ENCODE measurements at places on chromosomes 12 and 14. TPM values are rescaled to one million over a fixed set of nuclear protein-coding genes. Genes with fewer than 3 reads are reported as not detected.

DNA sequence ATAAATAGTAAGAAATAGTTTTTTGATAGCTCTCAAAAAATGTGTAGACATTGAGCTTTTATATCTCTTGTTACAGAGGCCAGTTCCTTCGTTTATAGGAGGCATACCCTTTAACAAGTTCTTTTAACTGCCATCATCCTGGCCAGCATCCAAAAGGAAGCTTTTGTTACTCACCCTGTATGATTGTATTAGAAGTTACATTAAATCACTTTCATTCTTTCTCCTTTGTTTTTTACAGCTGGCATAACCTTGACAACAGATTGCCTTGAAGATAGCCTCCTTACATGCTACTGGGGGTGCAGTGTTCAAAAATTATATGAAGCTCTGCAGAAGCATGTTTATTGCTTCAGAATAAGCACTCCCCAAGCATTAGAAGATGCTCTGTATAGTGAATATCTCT is 20.1 kb downstream of the CGRRF1 start:
- peak; percentile 43 for DNase-seq

- DNase-seq: peak; percentile 96
These were observed 190.4 kb downstream of the PPM1H start for GRCh38 chr12:62744551-62744950.

MYO1H gene
- total RNA-seq: not detected

- DNase-seq: no peak
These were observed 27.6 kb downstream of the ETV6 start for GRCh38 chr12:11677093-11677492.

GRCh38 chr12:70812136-70812535 is 108.4 kb downstream of the PTPRR start:
- no peak for DNase-seq

DNA sequence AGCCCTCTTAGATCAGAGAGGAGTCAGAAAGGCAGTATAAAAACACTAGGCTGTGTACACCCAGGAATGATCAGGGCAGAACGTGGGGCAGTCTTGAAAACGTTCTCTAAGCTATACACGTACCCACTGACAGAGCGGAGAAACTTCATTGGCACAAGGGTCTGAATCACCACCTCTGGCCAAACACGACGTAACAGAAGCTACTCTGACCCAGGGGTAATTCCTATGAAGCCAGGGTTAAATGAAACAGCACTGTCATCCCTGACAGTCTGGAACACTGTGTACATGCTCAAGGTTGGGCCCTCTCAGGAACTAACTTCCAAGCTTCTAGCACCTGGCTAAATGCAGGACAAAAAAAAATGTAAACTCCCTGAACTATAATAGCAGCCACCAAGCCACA is 38.4 kb downstream of the PARP11 start:
- DNase-seq: no peak

DNA sequence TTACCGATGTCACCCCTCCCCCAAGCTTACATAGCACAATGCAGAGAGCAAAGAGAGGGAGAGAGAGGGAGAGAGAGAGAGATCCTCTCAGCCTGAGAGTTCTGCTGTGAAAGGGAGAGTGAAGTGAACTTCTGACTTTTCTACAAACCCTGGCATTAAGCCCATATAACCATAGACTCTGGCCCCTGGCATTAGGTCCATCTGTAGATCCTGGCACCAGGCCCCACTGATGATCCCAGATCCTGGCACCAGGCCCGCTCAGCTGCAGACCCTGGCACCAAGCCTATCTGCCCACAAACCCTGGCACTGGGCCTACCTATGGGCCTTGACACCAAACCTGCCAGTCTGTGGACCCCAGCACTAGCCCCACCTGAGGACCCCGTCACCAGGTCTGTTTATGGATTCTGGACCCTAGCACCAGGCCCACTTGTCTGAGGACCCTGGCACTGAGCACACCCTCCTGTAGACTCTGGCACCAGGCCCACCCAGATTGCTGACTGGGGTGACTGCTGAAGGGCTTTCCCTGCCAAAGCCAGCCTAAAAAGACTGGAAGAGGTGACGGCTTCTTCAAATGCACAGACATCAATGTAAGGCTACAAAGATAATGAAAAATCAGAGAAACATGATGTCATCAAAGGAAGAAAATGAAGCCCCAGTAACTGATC is 14.5 kb upstream of the KRT83 start:
- DNase-seq: peak; percentile 41

DNA sequence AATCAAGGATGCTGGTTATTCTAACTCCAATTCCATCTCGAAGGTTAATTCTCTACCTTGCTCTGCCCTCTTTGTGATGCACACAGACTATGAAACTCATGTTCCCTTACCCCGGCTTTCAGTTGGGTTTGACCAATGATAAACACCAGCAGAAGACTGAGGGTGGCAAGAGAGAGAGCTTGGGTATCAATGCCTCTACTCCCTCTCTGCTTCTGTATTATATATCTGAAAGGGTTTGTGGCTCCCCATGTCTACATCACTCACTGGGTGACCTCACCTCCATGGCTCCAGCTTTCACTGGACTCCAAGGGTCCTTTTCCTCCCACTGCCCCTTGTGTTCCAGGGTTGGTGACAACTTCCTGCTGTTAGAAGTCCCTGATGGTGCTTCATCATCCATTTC is 659.0 kb upstream of the TBX3 start:
- DNase-seq: no peak

DNA sequence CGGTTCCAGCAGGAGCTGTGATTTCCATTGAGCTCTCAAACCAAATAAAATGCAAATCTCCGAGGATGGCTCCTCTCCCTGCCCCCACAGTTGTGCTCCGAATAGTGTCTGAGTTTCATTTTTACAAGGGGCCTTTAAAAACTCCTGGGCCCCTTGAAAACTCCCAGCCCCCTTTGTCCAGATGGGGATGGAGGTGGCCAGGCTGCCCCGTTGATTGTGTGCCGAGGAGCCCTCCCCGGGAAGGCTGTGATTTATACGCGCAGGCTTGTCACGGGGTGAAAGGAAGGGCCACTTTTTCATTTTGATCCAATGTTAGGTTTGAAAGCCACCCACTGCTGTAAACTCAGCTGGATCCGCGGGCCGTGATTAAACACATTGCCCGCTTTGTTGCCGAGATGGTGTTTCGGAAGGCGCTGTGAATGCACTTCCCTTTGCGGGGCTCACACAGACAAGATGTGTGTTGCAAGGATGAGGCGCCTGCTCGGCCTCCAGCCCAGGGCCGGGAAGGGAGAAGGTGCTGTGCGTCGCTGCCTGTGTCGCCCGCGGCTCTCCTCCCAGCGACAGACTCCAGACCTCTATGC is 98.8 kb downstream of the TMEM132C start:
- no peak for DNase-seq

DNA sequence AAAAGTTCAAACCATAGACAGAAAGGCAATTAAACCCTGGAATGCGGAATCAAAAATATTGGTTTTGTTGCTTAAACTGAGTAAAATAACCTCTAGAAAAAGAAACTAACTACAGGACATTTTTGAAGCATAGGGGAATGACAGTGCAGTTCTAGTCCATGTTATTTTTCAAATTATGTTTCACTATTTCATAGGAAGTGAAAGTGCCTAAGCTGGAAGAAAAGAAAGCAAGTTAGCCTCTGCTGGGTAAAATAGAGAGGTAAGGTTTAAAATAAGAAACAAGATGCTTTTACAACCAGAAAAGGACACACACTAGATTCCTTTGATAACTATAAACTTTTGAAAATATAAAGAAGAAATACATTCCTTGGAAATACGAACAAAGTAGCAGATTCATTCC is 1.1 kb downstream of the CLECL1 start:
- no peak for DNase-seq

BATF gene
- total RNA-seq: 3.9 TPM

DNA sequence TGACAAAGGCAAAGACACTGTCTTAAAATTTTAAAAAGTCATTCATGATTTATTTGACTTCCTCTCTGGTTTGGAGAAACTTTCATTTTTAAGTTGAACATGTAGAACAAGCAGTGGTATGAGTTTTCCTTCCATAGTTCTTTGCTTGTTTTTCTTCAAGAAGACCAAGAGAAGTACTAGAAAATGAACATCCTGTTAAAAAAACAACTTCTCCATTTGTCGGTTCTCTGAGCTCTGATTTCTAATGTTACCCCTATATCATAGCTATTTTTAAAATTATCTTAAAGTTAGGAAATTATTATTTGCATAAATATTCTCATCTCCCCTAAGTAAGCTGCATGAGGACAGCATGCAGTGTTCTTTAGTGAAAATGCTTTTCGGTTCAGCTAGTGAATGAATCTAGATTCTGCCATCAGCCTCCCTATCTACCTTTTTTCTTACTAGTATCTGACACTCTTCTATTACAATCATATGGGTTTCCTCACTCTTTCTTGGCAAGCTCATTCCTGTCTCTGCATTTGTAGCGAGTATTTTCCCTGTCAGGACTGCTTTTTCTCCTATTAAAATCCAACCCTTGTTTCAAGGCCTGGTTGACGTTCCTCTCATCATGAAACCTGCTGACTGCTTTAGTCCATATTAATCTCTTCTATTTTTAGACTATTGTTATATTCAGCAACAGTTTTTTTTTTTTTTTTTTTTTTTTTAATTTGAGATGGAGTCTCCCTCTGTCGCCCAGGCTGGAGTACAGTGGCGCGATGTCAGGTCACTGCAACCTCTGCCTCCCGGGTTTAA is 15.8 kb downstream of the DIP2B start:
- no peak for DNase-seq

GRCh38 chr14:96191353-96191752 is 13.3 kb upstream of the BDKRB2 start:
- DNase-seq: no peak

- no peak for DNase-seq
These were observed 7.0 kb downstream of the COL2A1 start for GRCh38 chr12:47997321-47997720.

GRCh38 chr12:51270951-51271518 is 820 bp upstream of the SMAGP start:
- peak; percentile 85 for DNase-seq

GRCh38 chr12:28883406-28883997 is 265.6 kb upstream of the FAR2 start:
- DNase-seq: no peak

- peak; percentile 81 for DNase-seq
These were observed 416.0 kb downstream of the LRIG3 start for GRCh38 chr12:58504143-58504938.

- DNase-seq: no peak
These were observed 86.9 kb downstream of the TPH2 start for GRCh38 chr12:72025524-72025923.

PTGDR gene
- total RNA-seq: not detected

DNA sequence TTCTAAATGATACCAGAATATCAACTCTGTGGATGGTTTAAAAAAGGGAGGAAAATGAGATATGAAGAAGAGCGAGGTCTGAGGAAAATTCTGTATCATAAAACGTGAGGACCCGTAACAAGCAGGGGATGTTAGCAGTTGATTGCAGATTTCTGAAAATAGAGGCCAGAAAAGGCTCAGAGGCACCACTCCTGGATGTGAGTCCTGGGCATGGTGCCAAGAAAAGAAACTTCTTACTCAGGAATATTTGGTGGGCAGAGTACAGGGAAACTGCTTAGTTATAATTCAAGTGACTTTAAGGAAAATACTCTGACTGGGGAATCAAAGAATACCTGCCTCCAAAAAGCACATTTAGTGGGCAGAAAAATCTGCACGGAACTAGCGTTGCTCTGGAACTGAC is 85.5 kb downstream of the PRICKLE1 start:
- peak; percentile 13 for DNase-seq

- DNase-seq: peak; percentile 21
These were observed 50.8 kb downstream of the PPP2R5E start for GRCh38 chr14:63492391-63492790.

GRCh38 chr12:19369691-19370148 is 69.6 kb upstream of the AEBP2 start:
- DNase-seq: no peak

DNA sequence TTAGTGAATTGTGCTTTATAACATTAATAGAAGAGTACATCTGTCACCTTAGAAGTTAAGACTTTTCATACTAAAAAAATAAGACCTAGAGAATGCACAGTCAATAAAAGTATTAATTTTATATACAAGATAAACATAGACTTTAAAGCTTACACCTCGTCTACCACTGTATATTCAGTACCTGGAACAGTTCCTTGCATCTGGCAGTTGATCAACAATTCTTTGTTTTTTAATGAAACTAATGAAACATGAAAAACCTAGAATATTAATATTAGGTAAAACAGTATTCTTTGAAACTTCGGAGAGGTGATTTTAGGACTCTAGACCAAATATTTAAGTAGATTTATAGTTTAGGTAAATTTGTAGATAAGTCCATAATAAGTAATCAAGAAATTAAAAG is 4.3 kb downstream of the GOLT1B start:
- no peak for DNase-seq

DNA sequence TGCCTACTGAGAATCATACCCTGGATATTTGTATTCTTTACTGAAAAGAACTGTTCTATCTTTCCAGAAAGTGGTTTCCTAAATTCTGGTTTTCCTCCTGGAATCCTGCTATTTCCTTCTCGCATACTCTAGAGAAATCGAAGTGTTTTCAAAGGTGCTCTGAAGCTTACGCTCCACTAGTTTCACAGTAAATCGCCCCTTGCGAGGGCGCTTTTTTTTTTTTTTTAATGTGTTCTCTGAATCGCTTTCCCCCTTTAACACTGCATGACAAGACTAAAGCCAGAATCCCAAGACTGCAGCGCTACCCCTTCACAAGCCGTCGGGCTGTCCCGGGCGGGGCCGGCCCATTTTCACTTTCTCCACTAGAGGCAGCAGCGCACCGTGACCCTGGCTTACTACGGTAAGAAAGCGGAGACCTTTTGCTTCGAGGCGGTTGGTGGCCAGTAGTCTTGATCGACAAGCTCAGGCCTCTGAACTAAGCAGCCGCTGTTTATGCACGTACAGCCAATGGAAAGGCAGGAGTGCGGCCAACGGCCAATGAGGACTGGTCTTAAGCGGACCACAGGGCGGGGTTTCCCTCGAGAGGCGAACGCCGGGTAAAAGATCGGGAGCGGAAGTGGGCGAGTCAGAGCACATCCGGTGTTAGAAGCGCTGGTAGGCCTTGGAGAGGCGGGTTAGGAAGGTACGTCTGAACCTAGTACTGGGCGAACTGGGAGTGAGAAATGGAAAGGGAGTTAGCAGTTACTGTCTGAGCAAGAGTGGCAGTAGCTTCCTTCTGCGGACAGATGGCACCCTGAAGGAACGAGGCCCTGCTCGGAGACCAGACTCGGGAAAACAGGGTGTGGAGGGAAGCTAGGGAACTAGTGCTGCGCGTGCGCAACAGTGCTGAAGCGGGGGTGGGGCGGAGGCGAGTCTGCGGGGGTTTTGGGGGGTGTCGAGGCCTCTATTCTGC is at the start of gene TMBIM6:
Gene TMBIM6, plus strand, starts transcription at position 628 of the 952 bp plus-strand sequence. CDS start 10,937 bp downstream, outside the sequence.
- DNase-seq: peak; percentile 100

DNA sequence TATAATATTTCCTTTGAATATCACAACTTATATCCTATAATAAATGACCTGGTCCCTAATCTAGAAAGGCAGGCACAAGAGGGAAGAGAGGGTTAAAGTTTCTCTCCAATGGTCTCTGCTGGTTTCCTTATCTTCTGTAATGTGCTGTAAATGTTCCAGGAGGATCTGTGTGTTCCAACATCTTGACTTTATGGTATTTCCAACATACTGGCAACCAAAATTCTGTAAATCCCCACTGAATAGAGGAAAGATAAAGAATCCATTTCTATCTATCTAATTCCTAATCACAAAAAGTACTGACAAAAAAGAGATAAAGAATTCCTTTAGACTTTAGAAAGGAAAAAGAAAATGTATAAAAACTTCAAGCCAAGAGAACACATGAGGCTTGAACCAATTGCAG is 146.4 kb upstream of the CCDC198 start:
- DNase-seq: no peak

Data from RPMI7951 (cell line).